ENCODE measurements at places on chromosomes 3 and 15. TPM values are rescaled to one million over a fixed set of nuclear protein-coding genes. Genes with fewer than 3 reads are reported as not detected.

- DNase-seq: no peak
Measured at GRCh38 chr15:25385986-25386385, 52.8 kb downstream of the UBE3A start.

DNA sequence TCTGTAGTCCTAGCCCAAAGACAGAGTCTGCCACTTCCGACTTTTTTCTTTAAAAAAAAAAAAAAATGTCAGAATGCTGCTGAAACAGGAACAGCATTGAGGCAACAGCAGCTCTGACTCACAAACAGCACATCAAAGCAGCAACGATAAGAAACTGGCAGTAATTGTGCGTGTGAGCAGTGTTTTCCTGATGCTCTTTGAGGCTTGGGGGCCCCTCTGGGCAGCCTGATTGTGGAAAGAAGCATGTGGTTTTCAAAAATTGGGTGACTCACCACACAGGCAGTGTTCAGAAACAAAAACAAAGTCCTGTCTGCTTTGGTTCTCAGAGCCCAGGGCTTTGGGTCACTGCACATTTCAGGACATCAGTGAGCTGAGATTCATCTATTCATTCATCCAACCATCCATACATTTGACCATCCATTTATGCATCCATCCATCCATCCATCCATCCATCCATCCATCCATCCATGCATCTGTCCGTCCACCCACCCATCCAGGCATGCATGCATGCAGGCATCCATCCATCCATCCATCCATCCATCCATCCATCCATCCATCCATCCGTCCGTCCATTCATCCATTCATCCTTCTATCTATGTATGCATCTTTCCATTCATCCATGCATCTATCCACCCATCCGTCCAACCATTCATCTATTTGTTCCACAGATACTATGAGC is 308.4 kb downstream of the RPLP1 start:
- peak; percentile 78 for DNase-seq

GRCh38 chr15:85380812-85381642 is 624 bp downstream of the AKAP13 start:
- DNase-seq: peak; percentile 51

GRCh38 chr3:43581343-43581742 is 40.5 kb downstream of the ANO10 start:
- DNase-seq: no peak

DNA sequence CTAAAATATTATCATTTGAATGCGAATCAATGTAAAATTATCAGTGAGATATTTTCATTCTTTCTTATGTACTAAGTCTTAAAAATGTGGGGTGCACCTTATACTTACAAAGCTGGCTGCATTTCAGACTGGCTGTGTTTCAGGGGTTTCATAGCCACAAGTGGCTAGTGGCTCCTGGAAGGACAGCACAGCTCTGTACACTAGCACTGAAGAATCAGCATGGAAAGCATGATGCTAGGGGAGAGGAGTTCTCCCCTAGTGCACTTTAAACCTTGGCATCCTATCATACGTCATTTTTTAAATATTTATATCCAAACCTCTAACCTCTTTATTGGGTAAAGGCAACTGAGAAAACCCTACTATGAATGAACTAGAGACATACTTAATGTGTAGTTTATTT is 66.4 kb downstream of the ECT2 start:
- no peak for DNase-seq

DNA sequence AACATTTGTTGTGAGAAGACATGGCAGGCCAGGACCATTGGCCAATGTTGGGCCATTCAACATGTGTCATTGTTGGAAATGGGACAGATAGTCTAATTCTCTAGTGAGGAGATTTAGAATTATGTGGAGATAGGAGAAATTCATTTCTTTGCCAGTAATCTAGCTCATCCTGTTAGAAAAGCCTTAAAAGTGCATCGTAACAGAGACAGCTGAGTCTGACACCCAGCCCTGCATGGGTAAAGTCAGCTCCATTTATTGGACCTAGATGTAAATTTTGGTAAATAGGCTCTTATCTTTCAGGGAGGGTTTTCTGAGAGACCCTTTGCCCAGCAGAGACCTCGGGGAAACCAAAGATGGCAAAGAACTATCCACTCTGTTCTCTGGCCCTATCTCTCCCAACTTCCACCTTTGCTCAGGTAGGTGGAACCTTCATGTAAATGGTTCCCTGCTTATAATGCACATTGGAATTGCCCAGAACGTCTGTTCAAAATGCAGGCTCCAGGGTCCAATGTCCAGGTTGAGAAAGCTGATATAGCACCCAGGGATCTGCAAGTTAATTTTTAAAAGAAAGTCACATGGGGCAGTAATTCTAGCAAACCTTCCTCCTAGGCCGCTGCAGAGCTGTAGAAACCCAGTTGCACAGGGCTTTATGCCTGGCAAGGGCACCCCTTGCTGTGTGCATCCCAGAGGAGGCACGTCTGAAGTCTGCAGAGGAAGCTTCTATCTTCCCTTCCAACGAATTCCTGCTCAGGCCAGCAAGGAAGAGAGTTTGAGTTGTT is 365.9 kb upstream of the PROK2 start:
- DNase-seq: peak; percentile 84

DNA sequence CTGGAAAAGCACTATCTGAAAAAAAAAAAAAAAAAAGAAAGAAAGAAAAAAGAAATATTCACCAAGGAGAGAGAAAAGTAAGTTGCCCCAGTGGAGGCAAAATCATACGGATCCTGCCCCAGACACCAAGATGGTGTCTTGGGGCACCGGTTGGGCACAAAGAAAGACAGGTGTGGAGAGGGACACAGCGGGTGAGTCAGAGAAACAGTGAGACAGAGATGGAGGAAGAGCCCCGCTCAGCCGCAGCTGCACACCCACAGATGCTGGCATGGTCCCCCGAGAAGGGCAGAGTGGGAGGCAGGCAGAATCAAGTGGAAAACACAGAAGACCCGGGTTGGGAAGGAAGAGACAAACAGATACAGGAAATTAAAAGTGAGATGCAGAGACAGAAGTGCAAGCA is 129.7 kb upstream of the SMAD3 start:
- DNase-seq: no peak

DNA sequence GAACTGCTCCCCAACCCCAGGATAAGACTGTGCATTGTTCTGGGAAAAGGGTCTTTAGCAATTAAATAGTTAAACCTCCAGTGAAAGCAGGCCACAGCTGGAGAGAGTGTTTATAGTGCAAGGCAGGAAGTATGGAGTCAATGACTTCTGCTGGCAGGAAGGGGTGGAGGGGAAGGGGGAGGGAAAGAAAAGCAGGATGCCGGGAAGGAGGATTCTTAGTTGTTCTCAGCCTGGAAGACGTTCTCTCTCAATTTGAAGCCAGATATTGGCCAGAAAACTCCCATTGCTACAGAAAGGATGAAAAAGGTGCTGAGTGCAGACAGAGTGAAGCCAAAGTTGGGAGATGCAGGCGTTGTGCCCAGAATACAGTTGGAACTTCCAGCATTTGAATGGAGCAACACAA is 35.7 kb upstream of the ACTL6A start:
- peak; percentile 46 for DNase-seq

GRCh38 chr3:191499307-191500080 is 38.5 kb downstream of the PYDC2 start:
- no peak for DNase-seq

Gene GPR156
- not detected for total RNA-seq

Gene SERINC4
- total RNA-seq: not detected

All from Peyer's patch (tissue), 4 donors.